Thyroid gland (tissue), 4 donors: ENCODE measurements at places on chromosomes 7 and 10.

GRCh38 chr7:136245327-136246004 is 268.3 kb upstream of the MTPN start:
- no peak for DNase-seq

- DNase-seq: no peak
Observed at GRCh38 chr7:20561466-20561865, 54.0 kb upstream of the ABCB5 start.

- DNase-seq: no peak
Observed at GRCh38 chr7:70571403-70571934, 560.5 kb upstream of the GALNT17 start.

DNA sequence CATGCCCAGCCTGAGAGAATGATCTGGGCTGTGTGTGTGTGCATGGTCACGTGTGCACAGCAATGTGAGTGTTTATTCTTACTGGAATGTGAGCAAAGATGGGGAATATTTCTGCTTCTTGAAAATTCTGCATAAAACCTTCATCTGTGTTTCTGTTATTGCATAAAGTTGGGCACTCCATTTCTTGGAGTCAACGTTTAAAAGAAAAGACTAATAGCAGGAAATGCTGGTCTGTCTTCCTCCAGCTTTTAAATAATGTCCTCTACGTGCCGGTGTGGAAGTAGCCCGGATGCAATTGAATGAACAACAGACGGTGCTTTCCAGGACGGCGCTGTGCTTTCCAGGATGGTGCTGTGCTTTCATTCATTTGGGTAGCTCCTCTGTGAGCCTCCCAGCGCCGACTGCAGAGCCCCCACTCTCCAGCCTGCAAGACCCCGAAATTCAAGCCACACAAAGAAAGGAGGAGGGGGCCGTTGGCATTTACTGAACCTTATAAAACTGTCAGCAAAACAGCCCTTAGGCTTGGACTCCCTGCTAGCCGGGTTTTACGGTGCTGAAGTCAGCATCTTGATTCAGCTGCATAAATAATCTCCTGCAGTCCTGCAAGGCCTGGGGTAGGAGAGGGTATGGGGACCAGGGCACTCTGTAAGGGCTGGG is 158.2 kb upstream of the PRKCQ start:
- peak; percentile 23 for DNase-seq

- peak; percentile 90 for DNase-seq
Observed at GRCh38 chr10:132293201-132293812, 14.4 kb downstream of the STK32C start.

DNA sequence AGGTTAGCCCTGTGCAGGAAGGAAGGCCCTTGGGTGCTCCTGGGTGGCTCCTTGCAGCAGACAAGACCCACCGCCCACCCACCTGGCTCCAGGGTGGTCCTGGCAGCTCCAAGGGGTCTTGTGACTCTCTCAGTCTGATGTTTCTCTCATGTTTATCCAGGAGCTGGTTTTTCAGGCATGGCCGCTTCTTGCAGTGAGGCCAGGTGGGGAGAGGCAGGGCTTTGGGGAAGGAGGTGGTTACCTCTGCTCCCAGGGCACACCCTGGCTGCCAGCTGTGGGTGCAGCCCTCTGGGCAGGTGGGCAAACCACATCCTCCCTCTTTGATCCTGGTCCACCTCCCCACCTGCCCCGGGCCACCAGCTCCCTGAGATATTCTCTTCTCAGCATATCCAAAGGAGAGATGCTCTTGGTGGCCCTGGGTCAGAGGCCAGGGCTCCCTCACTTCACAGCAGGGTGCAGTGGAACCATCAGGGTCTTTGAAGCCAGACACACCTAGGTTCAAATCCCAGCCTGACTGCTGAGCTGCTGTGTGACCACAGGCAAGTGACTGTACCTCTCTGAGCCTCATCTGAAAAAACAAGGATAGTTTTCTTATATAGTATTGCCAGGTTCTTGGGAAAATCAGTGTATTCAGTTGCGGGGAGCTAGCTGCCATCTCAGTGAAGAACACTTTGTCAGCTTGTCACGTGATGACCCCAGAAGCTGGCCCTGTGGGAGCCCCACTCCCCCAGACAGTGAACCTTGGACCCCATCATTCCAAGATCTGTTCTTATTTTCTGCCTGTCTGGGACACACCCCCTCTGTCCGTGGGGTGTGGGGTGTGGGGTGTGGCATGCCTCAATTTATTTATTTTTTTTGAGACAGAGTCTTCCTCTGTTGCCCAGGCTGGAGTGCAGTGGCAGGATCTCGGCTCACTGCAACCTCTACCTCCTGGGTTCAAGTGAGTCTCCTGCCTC is 11.5 kb downstream of the GTF2IRD1 start:
- DNase-seq: peak; percentile 90

- no peak for DNase-seq
Observed at GRCh38 chr10:46234431-46235060, 52.3 kb upstream of the ANTXRL start.

DNA sequence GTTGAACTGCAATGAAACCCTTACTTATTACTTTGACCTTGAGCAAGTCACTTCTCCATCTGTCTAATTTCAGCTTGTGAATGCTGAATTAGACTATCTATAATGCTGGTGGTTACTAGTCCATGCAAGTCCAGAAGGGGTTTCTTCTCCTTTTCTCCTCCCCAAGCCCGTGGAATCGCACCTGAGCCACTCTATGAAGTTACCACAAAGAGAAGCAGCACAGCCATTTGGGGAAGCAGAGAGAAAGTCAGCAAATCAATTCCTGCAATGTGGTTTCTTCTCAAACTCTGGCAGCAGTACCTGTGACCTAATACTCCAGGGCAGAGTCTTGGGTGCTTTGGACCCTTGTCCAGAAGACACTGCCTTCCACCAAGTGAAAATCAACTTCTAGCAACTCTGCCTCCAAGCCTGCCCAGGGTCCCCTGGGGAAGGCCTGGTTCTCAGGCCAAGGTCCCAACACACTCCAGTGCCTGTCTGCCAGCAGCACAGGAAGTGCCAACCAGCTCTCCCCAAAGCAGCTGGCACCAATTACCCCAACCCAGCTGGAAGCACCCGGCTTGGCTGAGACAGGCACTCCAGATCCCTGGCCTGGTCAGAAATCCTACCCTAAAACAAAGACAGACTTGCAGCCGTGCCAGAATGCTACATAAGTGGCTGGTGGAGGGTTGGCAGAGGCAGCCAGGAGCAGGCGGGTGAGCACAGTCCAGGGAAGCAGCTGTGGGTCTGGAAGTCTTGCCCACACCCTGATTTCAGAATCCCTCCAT is 200.3 kb downstream of the LSM5 start:
- DNase-seq: peak; percentile 67

GRCh38 chr10:104641937-104642657 is 1.0 kb downstream of the SORCS3 start:
- DNase-seq: no peak

DNA sequence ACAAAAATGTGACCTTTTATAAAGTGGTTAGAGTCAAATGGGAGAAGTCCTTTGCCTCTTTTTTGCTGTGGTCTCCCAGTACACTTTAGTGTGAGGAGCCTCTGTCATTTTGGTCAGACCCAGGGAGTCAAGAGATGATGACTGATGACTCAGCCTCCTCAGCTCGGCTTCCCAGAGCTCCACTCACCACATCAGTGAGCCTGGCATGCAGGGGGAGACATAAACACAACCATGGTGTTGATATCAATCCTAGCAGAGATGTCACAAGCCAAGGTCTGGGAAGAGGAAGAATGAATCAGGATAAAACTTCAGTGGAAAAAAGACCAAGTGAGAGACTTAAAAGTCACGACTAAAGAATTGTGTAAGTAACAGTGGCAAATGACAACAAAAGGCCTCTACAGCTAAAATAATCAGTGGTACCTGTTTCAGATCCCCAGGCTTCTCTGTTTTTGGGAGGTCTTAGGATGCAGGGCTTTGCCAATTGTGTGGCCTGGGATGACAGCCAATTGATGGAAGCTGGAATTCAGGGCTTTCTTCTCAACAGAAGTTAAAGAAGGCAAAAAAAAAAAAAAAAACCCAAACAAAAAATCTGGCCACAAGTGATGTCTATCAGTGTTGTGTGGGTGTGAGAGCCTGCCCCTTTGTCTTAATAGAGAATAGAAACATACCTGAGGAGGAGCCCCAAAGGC is 50.2 kb downstream of the TFAM start:
- DNase-seq: no peak

DNA sequence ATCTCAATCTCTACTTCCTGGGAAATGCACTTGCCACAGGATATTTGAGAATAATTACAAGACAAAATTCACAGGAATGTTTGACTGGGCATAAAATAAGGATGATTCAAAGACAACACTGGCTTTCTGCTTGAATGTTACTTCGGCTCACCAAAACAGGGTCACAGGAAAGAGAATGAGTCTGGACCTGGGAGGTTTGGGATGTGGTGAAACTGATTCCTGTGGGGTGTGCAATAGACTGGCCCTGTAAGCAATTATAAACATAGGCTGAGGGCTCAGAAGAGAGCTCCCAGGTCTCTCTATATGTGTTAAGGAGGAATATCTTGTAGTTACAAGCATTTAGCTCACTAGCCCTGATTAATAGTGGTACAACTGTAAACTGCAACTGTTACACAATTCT is 613.9 kb upstream of the CELF2 start:
- DNase-seq: no peak

DNA sequence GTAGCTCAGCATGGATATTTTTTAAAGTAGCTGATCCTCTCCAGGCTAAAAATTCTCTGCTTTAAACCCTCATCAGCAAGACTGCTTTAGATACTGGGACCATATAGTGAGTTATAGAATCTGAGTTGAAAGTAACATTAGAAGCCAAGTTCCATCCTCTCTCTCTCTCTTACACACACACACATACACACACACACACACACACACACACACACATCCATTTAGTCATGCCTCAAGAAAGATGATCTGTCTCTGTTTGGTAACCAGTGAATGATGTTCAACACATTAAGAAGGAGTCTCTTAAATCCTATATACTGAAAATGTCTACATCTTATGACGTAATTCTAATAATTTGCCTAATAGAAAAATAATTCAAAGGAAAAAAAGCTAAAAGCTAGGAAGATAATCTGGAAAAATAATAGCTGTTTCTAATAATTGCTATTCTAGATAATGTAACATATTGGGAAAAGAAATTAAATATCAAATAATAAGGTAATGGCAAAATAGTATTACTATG is 16.9 kb upstream of the ATP6V0A4 start:
- no peak for DNase-seq

GRCh38 chr10:58267713-58268453 is at the start of gene IPMK:
IPMK (minus strand) TSS chr10:58267894; CDS start chr10:58267611, 283 bp downstream.
- DNase-seq: peak; percentile 96
